ENCODE measurements at places on chromosomes 4 and X.

DNA sequence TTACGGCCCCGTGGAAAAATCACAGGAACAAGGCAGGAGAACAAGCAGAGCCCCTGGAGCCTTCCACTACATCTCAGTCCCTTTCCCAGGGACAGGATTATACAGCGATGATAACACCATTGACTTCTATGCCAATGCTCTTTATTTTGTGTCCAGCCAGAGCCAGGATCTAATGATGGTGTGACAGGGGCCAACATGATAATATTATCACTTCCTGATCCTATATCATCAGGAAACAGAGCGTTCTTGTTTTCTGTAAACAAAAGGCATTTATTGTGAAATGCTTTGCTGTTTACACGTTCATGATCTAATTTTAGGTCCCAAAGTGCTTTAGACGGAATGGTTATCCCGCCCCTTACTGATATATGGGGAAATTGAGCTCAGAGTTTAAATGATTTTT is 12.8 kb downstream of the TMPRSS11E start:
- no peak for DNase-seq

DNA sequence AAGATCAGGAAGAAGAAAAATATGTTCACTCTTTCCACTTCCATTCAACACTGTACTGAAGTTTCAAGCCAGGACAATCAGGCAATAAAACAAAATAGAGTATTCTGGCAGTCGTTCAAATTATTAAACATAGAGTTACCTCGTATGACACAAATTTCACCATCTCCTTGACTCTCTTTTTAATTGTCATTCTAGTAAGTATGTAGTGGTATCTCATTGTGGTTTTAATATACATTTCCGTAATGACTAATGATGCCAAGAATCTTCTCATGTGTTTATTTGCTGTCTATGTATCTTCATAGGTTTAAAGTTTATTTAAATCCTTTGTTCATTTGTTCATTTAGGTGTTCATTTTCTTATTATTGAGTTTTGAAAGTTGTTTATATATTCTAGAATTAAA is 352.2 kb downstream of the IDS start:
- DNase-seq: no peak

DNA sequence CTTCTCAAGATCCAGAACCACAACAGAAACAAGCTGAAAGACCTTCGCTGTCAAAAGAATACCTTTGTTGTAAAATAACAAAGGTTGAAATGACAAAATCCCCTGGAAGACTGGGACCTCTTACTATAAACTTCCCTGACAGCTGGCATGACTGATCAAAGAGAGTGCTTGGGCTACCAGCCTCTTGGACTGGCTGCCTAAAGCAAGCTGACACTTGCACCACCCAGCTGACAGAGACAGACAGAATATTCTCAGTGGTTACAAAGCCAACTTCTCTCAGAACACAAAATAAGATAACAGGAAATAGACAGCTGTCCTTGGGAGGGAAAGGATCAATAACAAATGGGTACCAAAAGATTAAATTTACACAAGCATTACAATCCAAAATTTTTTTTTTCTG is 241.7 kb upstream of the SPOCK3 start:
- DNase-seq: no peak

DNA sequence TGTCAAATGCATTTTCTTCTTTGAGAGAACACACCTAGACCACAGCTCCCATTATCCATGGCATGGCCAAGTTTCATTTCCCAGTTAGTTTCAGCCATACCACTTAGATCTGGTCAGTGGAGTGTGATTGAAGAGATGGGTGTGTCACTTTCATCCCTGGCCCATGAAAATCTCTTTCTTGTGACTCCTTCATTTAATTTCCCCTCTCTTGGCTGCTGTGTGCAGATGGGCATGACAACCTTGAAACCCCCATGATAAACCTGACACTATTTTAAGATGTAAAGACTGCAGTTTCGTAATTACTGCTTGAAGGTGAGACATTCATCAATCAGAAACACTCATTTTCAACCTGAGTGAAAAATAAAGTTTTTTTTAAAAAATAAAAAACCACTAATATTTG is 284.9 kb downstream of the IL15 start:
- DNase-seq: no peak

DNA sequence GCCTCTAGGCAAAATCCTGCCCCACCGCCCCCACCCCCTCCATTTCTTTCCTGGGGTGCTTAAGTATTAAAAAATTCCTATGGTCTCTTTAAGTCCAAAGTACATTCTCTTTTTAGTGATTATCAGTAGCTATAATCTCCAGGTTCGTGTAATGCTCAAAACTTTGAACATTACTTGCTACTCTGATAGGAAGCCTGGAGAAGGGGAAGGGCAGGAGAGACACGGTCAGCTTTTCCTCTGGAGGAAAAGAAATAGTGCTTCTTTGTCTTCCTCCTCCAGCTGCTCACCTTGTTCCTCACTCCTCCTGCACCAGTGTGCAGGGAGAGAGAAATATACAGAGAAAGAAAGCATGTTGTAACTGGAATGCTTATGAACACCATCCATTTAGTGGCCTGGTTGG is 80.4 kb downstream of the PPP1R2C start:
- DNase-seq: no peak

- no peak for DNase-seq
Observed at GRCh38 chrX:154724993-154725756, 25.7 kb downstream of the GAB3 start.

GRCh38 chrX:96433409-96434077 is 251.1 kb upstream of the DIAPH2 start:
- DNase-seq: no peak
